ENCODE measurements at places on chromosomes 11 and 22.
A peak's percentile ranks its signal among the peaks of the same experiment; 100 is the strongest.

DNA sequence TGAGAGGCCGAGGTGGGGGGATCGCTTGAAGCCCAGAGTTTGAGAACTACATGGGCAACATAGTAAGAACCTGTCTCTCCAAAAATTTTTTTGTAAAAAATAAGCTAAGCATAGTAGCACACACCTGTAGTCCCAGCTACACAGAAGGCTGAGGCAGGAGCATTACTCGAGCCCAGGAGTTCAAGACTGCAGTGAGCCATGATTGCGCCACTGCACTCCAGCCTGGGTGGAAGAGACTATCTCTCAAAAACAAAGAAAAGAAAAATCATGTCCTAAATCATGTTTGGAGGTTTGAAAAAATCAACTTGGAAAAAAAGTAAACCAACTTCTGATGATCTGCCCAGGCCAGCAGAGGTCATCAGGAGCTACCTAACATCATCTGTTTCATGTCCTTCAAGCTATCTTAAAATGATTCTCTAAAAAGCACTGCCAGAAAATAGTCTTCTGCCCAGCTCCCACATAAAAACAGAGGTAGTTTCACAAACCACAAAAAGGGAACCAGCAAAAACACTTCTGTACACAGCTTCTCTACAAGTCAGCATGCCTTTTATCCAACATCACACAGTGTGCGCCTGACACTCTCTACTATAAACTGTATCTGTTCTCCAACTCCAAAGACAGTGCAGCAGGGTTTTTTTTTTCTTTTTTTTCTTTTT is 165.0 kb downstream of the SOX6 start:
- peak; percentile 43 for DNase-seq

- no peak for DNase-seq
Measured at GRCh38 chr11:12587333-12587991, 86.8 kb upstream of the TEAD1 start.

- no peak for DNase-seq
Measured at GRCh38 chr11:132493801-132494200, 1038.5 kb downstream of the OPCML start.

- no peak for DNase-seq
Measured at GRCh38 chr11:114156131-114156581, 96.6 kb downstream of the ZBTB16 start.
